ENCODE measurements at places on chromosomes 7 and 10.

GRCh38 chr10:74738985-74739567 lies 87.3 kb upstream of the KAT6B start:
- DNase-seq = no peak
- H3K4me3 ChIP-seq = peak overlapping the region; percentile 69
- H3K4me1 ChIP-seq = peaks cover 14% of the 10 kb centered on the region
- no peaks in the 10 kb centered on the region for H3K27me3 ChIP-seq

GRCh38 chr7:1130021-1130990 lies 29.7 kb downstream of the ZFAND2A start:
- no peak overlapping the region for H3K4me3 ChIP-seq
- no peaks in the 10 kb centered on the region for H3K36me3 ChIP-seq
- H3K4me1 ChIP-seq = peaks cover 4% of the 10 kb centered on the region
- peak overlapping the region; percentile 63 for H3K27ac ChIP-seq

GRCh38 chr7:84647797-84648757 lies 453.5 kb upstream of the SEMA3A start:
- H3K4me1 ChIP-seq = no peaks in the 10 kb centered on the region
- no peaks in the 10 kb centered on the region for H3K36me3 ChIP-seq
- H3K4me3 ChIP-seq = no peak overlapping the region
- no peaks in the 10 kb centered on the region for H3K27me3 ChIP-seq
- no peak for DNase-seq

DNA sequence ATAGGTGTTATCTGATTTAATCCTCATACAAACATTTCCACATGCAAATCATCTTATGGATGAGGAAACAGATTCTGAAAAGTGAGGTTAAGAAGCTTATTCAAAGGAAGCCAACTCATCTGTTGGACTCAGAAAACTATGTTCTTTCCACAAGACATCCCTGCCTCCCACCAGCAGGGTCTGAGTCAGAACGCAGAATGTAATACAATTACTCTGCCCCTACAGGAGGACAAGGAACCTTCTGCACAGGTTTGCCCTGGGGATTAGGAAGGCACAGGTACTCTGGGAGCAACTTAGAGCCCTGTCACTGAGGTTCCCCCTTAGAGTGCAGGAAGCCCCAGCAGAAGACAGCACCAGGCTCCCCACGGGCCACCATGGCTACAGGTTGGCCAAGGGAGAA lies 255.7 kb downstream of the TNS3 start:
- peaks cover 6% of the 10 kb centered on the region for H3K27me3 ChIP-seq
- H3K4me1 ChIP-seq = no peaks in the 10 kb centered on the region
- H3K36me3 ChIP-seq = no peaks in the 10 kb centered on the region
- DNase-seq = no peak
- no peak overlapping the region for H3K4me3 ChIP-seq

GRCh38 chr10:124353091-124353815 lies 65.5 kb downstream of the OAT start:
- peaks cover 2% of the 10 kb centered on the region for H3K36me3 ChIP-seq
- DNase-seq = no peak
- peaks cover 32% of the 10 kb centered on the region for H3K27me3 ChIP-seq
- no peak overlapping the region for H3K4me3 ChIP-seq

- H3K27ac ChIP-seq = no peak within 1 kb of the TSS
- no peaks in the 10 kb centered on the region for H3K36me3 ChIP-seq
- H3K27me3 ChIP-seq = peaks cover 13% of the 10 kb centered on the region
Measured at GRCh38 chr7:32070406-32071360, at the start of gene PDE1C. PDE1C (minus strand) TSS chr7:32070407.

DNA sequence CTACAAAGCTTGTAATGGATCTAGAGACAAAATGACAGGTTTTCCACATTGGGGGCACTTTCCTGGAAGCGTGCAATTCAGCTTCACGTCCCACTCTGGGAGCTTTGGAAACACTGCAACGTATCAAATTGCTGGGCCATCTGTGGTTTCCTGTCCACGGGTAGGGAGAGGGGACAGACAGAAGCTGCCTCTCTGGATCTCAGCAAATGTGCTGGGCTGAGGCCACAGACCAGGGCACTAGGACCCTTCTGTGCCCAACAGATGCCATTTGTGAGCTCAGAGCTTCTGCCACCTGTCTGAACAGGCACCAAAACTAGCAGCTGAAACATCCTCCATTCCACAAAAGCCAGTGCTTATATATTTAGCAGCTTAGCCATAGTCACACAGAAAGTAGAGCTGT lies 40.9 kb upstream of the FRMD4A start:
- H3K36me3 ChIP-seq = peaks cover 7% of the 10 kb centered on the region
- no peak overlapping the region for H3K4me3 ChIP-seq
- no peak overlapping the region for H3K27ac ChIP-seq
- DNase-seq = no peak

DNA sequence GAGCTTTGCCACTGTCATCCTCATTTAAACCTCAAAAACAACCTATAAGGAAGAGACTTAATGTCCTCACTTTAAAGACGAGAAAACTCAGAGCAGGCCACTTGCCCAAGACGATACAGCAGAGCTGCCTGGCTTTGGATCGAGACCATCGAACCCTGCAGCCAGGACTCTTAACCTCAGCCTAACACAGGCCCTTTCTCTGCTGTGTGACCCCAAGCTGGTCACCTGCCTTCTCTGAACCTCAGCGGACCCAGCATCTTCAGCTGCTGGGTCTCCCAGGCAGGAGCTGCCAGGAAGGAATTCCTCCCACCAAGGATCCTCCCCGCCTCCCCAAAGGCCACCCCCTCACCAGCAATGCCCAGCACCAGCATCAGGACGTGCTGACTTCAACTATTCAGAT lies 32.7 kb downstream of the TNRC18 start:
- no peaks in the 10 kb centered on the region for H3K27me3 ChIP-seq
- peaks cover 14% of the 10 kb centered on the region for H3K4me1 ChIP-seq
- H3K4me3 ChIP-seq = no peak overlapping the region
- no peak overlapping the region for H3K27ac ChIP-seq
- DNase-seq = no peak

- DNase-seq = no peak
- H3K27me3 ChIP-seq = peaks cover 67% of the 10 kb centered on the region
Measured at GRCh38 chr10:99506416-99506815, 26.3 kb upstream of the NKX2-3 start.

- no peaks in the 10 kb centered on the region for H3K4me1 ChIP-seq
- H3K27ac ChIP-seq = no peak overlapping the region
- H3K36me3 ChIP-seq = peaks cover 5% of the 10 kb centered on the region
- no peak overlapping the region for H3K4me3 ChIP-seq
Measured at GRCh38 chr7:22610263-22610662, 110.3 kb upstream of the STEAP1B start.

DNA sequence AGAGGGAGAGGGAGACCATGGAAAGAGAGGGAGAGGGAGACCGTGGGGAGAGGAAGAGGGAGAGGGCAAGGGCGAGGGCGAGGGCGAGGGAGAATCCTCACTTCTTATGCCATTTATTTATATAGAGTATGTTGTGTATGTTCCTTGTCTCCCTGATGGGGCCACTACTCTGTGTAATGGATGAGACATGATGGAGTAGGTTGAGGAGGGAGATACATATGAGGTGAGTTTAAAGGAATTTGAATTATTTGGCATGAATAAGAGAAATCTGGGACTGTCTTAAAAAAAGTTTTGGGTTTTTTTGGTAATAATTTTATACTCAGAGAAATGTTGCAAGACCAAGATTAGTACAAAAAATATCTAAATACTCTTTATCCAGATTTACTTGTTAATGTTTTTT lies 20.1 kb downstream of the CCSER2 start:
- peaks cover 3% of the 10 kb centered on the region for H3K36me3 ChIP-seq
- no peak overlapping the region for H3K4me3 ChIP-seq
- H3K27ac ChIP-seq = no peak overlapping the region

DNA sequence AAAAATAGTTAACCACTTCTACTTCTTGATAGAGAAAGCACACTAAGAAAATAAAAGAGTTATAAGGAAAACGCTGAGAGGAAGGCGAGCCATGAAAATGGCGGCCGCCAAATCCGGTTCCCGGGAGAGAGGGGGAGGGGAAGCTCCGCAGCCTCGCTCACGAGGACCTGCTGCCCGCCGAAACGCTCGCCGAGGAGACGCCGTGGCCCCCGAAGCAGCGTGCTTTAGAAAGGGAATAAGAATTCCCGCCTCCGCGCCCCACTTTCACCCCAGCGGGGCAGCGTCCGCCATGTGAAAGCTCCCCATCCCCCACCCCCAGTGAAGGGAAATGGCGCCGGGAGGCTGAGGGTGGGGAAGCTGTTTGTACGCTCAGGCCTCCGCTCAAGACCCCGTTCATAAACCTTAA lies 505 bp downstream of the HNRNPA2B1 start:
- H3K4me3 ChIP-seq = peak overlapping the region; percentile 97
- peaks cover 4% of the 10 kb centered on the region for H3K27me3 ChIP-seq
- DNase-seq = peak; percentile 58
- peaks cover 53% of the 10 kb centered on the region for H3K4me1 ChIP-seq

DNA sequence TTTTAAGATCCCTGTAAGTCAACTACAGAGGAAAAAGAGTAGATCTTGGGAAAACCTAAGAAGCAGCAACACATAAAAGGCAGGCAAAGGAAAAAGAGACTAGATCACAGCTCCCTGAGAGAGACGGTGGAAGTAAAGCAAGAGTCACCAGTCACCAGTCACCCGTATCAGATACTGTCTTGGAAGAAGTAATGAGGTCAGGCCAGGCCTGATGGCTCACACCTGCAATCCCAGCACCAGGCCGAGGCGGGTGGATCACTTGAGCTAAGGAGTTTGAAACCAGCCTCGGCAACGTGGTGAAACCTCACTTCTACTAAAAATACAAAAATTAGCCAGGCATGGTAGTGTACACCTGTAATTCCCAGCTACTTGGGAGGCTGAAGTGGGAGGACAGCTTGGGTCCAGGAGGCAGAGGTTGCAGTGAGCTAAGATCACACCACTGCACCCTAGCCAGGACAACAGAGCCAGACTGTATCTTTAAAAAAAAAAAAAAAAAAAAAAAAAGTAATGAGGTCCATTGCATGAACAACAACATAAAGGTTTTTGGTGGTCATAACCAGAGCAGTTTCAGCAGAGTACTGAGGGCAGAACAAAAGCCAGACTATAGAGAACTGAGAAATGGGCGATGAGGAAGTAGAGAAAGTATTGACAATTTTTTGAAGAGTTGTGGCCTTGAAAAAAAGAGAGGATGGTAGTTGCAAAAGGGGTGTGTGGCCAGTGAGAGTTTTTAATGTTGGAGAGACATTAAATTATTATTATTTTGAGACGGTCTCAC lies 16.9 kb downstream of the ZNF713 start:
- H3K4me3 ChIP-seq = no peak overlapping the region
- no peaks in the 10 kb centered on the region for H3K27me3 ChIP-seq
- no peak overlapping the region for H3K27ac ChIP-seq
- DNase-seq = no peak
- no peaks in the 10 kb centered on the region for H3K4me1 ChIP-seq

GRCh38 chr10:125208854-125209565 lies 48.6 kb upstream of the CTBP2 start:
- H3K4me1 ChIP-seq = no peaks in the 10 kb centered on the region
- peaks cover 20% of the 10 kb centered on the region for H3K27me3 ChIP-seq
- no peaks in the 10 kb centered on the region for H3K36me3 ChIP-seq
- H3K4me3 ChIP-seq = no peak overlapping the region
- H3K27ac ChIP-seq = no peak overlapping the region

GRCh38 chr7:2510909-2511768 lies 8.4 kb upstream of the LFNG start:
- H3K27ac ChIP-seq = peak overlapping the region; percentile 93
- peak; percentile 50 for DNase-seq
- peak overlapping the region; percentile 86 for H3K4me3 ChIP-seq
- no peaks in the 10 kb centered on the region for H3K27me3 ChIP-seq
- no peaks in the 10 kb centered on the region for H3K36me3 ChIP-seq
- H3K4me1 ChIP-seq = peaks cover 42% of the 10 kb centered on the region

DNA sequence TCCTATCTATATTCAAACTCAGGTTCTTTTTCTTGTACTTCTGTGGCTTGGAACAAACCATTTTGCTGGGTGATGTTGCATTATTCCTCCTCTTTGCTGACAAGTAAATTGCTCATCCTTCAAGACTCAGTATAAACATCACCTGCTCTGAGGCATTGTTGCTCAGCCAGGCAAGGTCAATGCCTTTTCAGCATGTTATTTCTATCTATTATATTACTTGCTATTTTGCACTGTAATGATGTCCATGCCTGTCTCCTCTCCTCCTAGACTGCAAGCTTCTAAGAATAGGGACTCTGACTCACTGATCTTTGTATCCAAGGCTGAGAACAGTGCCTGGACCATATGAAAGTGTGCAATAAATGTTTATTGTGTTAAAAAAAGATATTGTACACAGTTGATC lies 293.8 kb downstream of the RNLS start:
- H3K4me3 ChIP-seq = no peak overlapping the region
- no peak overlapping the region for H3K27ac ChIP-seq
- no peaks in the 10 kb centered on the region for H3K4me1 ChIP-seq
- H3K36me3 ChIP-seq = no peaks in the 10 kb centered on the region
- no peak for DNase-seq

DNA sequence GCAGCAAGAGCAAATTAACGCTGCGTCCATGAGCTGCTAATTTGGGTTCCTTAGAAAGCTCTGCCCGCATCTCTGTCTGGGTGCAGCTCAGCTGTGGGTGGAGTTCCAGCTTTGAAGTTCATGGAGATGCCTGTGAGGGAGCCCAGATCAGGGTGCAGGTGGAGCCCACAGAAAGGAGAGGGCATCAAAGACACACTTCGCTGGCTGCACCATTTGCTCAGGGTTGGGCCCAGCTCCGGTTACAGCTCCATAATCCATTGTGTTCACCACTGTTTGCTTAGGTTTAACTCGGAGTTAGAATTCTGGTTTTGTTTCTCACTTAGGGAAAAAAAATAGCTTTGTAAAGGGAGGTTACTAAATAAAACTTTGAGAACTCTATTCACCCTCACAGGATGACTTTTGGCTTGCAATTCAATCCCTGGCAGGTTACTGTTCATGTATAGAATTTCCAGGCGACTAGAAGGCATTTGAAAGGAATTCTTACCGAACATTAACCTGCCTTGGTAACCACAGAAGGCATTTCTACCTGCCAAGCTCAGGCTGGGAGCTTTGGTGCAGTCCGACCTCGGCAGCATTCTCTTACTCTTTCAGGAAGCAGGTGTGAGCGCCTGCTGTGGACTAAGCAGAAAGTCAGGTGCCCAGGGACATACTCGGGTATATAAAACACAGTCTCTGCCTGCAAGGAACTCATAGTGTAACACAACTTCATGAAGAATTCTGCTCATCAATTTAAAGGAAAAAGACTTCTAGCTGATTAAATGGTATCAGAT lies 179.5 kb upstream of the RNF32 start:
- peaks cover 2% of the 10 kb centered on the region for H3K36me3 ChIP-seq
- no peak overlapping the region for H3K27ac ChIP-seq
- no peak for DNase-seq
- no peak overlapping the region for H3K4me3 ChIP-seq
- H3K27me3 ChIP-seq = peaks cover 45% of the 10 kb centered on the region

GRCh38 chr10:114609518-114610426 lies 48.3 kb downstream of the ABLIM1 start:
- no peak for DNase-seq
- H3K27ac ChIP-seq = peak overlapping the region; percentile 16
- H3K4me3 ChIP-seq = no peak overlapping the region
- peaks cover 20% of the 10 kb centered on the region for H3K4me1 ChIP-seq
- H3K36me3 ChIP-seq = peaks cover 3% of the 10 kb centered on the region
- no peaks in the 10 kb centered on the region for H3K27me3 ChIP-seq

- H3K27me3 ChIP-seq = no peaks in the 10 kb centered on the region
- no peaks in the 10 kb centered on the region for H3K36me3 ChIP-seq
- H3K4me1 ChIP-seq = peaks cover 37% of the 10 kb centered on the region
- peak overlapping the region; percentile 65 for H3K27ac ChIP-seq
- H3K4me3 ChIP-seq = no peak overlapping the region
- no peak for DNase-seq
Measured at GRCh38 chr10:109894516-109894915, 28.8 kb downstream of the XPNPEP1 start.
